ENCODE measurements at places on chromosomes 4 and X.

DNA sequence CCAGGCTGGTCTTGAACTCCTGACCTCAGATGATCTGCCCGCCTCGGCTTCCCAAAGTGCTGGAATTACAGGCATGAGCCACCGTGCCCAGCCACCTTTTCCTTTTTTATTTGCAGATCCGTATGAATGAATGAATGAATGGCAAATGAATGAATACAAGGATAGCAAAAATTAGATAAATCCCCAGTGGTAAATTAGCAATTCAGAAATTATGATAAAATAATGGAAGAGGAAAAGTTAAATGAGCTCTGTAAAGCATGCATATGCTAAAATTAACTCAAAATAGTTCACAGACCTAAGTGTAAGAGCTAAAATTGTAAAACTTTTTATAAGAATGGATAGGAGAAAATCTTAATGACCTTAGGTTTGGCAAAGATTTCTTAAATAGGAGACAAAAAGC, 49.8 kb downstream of the SH3KBP1 start:
- DNase-seq, result no peak

DNA sequence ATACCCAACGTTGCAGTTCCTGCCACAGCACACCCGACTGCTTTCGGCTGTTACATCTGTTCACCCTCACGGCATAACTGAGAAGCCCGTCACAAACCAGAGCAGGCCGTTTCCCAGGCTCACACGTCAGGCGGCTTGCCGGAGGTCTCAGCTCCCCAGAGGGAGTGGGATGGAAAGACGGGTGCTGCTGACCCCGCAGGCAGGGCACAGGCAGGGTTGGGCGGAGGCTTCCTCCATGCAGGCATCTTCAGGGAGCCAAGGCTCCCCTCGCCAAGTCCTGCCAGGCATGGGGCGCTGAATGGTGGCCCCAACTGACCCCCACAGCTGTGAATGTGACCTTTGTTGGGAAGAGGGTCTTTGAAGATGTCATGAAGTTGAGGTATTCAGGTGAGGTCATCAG, 57.5 kb downstream of the ACOX3 start:
- no peak for DNase-seq

GRCh38 chrX:21305799-21306336, 68.3 kb upstream of the CNKSR2 start:
- no peak for DNase-seq

DNA sequence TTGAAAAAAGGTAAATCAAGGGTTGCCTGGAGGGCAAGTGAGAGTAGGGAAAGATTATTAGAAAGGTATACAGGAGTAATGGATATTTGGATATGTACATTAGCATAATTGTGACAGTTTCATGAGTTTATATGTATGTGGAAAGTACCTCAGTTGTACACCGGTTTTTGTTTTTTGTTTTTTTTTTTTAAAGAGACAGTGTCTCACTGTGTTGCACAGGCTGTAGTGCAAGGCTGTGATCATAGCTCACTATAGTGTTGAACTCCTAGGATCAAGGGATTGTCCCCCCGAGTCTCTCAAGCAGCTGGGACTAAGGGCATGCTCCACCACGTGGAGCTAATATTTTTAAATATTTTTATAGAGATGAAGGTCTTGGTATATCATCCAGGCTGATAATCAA, 15.3 kb upstream of the HPGD start:
- no peak for DNase-seq

- DNase-seq, result no peak
Observed at GRCh38 chr4:55725057-55725456, 89.0 kb upstream of the NMU start.

All from central memory CD4-positive, alpha-beta T cell (primary cell).